ENCODE measurements at places on chromosomes 6 and 20. TPM values are rescaled to one million over a fixed set of nuclear protein-coding genes. Genes with fewer than 3 reads are reported as not detected.

CTCFL gene
- total RNA-seq, result 0.14 TPM

DSE gene
- 23.5 TPM for total RNA-seq

SRSF12 gene
- total RNA-seq, result 21.9 TPM

BPIFB1 gene
- total RNA-seq, result not detected

SLC17A2 gene
- not detected for total RNA-seq

RBL1 gene
- total RNA-seq, result 25.6 TPM

DNA sequence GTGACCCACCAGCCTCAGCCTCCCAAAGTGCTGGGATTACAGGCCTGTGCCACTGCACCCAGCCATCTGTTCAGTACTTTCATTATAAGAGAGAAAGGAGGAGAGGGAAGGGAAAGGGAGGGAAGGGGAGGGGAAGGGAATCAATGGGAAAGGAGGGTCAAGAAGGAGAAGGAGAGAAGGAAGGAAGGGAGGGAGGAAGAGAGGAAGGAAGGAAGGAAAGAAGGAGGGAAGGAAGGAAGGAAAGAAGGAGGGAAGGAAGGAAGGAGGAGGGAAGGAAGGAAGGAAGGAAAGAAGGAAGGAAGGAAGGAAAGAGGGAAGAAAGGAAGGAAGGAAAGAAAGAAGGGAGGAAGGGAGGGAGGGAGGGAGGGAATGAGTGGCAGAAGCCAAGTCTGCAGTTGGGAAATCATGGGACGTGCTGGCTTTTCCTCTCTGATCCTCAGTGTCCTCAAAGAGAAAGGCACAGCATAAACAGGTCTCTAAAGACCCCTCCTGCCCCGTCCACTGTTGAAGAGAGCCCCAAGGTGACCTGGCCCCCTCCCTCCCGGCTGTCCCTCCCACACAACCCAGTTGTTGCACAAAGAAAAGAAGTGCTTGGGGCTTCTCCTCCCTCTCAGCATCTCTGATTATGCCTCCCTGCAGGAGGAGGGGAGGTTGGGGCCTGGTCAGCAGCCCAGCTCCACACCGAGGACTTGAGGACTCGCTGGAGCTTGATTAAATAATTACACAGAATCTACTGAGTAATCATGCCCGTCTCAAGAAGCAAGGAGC, 69.1 kb upstream of the TOP1 start:
- no peak for DNase-seq

- DNase-seq, result no peak
Observed at GRCh38 chr6:157630463-157631080, 192.5 kb upstream of the SNX9 start.

DNA sequence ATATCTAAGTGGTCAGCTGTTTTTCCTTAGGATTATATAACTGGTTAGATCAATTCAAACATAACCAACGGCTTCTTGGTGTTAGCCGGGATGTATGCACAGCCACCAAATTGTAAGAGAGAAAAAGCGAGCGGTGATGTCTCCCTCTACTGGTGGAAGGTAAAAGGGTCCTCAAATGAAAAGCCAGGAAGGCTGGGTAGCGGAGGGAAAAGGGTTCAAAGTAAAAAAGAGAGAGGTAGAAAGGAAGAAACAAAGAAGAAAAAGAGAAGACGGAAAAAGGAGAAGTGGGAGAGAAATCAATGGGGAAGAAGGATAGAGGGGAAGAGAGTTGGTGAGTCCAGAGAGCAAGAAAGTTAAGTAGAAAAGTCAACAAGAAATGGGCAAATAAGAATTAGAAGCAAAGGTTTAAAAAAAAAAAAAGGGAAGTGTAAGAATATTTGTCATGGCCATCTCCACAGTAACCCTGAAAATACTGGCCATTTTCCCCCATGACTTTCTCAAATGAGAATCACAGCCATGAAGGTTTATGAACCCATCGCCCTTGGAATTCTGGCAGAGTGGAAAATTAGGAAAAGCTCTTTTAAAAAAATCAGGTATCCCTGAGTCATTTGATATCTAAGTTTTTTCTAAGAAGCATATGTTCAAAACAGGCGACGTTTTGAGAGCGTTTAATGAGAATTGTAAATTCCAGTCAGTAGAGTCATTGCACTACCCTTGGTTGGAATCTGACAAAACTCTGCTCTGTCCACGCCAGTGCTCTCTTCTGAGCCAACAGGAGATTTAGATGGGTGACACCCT, 155.6 kb upstream of the SNX9 start:
- DNase-seq, result peak; percentile 61

DNA sequence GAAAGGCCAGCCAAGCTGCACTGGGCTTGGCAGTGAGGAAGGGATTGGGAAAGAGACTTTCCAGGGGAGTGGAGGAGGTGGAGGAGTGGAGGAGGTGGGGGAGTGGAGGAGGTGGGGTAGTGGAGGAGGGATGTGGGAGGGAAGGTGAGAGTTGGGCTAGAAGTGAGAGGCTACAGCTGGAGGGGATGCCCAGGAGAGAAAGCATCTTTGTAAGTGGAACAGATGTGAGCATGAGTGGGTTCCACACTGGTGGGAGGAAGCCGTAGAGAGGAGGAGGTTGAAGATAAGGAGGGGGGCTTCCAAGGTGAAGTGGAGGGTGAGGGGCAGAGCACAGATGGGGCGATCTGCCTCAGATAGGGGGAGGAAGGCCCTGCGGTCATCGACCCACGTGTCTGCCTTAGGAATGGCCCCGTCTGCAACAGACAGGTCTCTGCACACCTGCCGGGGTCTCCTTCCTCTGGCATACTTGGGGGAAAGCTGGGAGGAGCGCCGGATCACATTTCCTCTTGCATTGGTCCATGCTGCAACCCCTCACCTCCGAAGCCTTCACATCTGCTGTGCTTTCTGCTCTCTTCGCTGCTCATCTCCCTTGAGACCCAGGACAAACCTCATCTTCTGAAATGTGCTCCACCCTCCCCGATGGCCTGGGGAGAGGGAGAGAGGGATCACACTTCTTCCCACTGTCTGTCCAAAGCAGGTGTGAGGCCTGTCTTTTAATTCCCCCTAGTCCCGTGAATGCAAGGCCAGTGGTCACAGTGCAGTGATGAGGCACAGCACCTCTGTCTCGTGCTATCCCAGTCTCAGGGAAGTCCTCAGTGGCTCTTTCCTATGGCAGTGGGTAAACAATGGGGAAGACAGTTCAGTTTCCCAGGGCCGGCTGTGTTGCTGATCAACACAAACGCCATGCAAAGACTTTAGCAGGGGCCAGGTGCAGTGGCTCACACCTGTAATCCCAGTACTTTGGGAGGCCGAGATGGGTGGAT, 48.6 kb upstream of the SNX9 start:
- DNase-seq, result no peak

DNA sequence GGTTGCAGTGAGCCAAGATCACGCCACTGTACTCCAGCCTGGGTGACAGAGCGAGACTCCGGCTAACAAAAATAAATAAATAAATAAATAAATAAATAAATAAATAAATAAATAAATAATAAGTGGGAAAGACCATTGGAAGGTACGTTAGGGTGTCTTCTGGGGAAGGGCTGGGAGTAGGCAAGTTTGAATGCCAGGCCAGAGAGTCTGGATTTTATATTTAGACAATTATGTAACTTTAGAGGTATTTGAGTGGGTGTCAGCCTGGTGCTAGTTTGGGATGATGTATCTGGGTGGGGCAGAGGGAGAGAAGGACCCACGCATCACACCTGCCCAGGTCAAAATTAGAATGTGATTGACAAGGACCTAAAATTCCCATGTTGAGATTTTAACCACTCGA, 108.5 kb upstream of the PRND start:
- DNase-seq, result no peak

DNA sequence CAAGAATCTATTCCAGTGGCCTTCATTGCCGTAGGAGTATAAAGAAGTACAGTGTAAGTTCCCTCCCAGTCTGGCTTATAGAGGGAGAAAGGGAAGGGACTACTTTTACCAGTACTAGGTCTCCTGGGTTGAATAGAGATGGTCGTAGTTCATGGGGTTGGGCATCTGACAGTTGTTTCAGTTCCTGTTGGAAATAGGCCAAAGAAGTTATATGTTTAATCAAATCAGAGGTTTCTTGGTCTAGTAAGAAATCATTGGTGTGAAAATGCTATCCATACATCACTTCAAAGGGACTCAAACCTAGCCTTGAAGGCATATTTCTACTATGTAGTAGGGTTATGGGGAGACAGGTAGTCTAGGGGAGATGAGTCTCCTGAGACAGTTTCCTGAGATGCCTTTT, 45.6 kb upstream of the MAN1A1 start:
- no peak for DNase-seq

GRCh38 chr6:144279484-144280150, 5.5 kb upstream of the UTRN start:
- DNase-seq, result no peak

GRCh38 chr6:63975699-63976098, 340.1 kb downstream of the PHF3 start:
- no peak for DNase-seq

DNA sequence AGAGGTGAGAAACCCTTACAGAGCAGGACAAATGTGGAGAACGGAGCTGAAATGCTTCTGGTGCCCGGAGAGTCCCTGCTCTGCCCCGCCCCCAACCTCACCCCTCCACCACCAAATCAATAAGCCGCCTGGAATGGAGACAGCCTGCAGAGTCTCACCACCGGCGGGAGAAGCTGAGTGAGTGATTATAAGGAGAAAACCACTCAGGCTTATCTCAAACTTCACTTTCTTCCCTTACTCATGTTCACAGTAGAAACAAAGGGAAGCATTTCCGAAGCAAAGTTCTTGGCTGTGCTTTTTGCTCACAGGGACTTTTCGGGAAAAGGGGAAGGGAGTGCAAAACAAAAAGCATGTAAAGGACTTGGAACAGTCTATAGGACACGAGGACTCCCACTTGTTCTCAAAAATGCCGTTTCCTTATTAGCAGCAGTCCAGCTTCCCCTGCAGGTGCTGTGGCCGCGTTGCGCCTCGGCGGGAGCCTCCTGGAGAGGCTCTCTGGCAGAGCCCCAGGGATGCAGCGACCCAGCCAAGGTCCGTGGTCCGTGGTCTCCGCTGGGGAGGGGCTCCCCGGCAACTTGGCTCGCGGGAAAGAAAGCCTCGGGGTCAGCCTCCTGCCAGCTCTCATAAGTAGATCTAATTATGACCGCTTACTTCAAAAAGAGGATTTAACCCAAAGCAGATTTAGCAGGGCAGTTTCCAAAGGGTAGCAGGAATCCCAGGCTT, 64.8 kb upstream of the TMEM30A start:
- peak; percentile 40 for DNase-seq

- DNase-seq, result peak; percentile 91
Observed at GRCh38 chr6:2634139-2634964, 116.4 kb downstream of the MYLK4 start.

- no peak for DNase-seq
Observed at GRCh38 chr20:22763257-22763906, 179.0 kb upstream of the FOXA2 start.

- peak; percentile 33 for DNase-seq
Observed at GRCh38 chr20:63060057-63060991, 53.6 kb upstream of the BHLHE23 start.

GRCh38 chr6:42368181-42368580, 83.5 kb downstream of the TRERF1 start:
- DNase-seq, result no peak

DNA sequence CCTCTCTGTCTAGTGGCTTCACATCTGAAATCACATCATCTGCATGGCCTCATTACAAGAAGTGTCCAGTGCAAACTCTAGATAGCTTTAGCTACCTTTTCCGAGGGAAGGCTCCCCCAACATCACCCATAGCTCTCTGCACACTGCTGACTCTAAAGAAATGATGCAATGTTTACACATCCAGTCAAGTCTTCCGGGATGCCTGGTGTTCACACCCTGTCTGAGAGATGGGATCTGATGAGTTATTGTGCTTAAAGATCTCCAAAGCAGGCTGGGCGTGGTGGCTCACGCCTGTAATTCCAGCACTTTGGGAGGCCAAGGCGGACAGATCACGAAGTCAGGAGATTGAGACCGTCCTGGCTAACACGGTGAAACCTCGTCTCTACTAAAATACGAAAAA, 404.6 kb upstream of the IRAK1BP1 start:
- no peak for DNase-seq

GRCh38 chr6:24848461-24848860, 49.7 kb upstream of the ARMH2 start:
- no peak for DNase-seq

DNA sequence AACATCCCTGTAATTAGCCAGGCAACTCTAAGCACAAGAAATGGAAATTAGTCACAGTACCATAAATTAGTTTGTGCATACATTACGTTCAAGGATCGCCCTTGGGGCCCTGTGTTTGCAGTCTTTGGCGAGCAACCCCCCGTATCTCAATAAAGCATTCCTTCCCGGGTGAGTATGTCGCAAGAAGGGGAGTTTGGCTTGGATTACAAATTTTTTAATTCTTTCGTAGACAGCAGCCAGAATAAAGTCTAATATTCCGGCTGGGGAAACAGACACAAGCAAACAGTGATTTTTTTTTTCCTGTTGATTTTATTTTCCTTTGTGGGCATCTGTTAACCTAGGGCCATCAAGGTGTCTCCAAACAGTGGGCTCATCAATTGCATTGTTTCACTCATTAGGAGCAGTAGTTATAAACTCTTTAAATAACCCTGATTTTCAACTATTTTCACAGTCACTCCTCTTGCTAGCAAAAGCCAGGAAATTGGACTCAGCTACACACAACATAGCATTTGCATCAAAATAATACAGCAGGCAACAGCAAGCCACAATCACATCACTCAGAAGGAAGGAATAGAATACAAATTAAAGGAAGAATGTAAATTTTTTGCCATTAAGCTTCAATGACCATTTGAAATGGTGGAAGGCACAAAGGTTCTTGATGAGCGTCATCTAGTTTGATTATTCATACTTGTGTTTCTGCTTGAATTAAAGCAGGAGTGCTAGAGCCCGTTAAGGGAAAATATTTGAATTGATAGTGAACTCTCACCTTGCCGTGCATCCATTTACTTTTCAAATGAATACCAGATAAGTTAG, 85.3 kb downstream of the LINC00237 start:
- no peak for DNase-seq

DNA sequence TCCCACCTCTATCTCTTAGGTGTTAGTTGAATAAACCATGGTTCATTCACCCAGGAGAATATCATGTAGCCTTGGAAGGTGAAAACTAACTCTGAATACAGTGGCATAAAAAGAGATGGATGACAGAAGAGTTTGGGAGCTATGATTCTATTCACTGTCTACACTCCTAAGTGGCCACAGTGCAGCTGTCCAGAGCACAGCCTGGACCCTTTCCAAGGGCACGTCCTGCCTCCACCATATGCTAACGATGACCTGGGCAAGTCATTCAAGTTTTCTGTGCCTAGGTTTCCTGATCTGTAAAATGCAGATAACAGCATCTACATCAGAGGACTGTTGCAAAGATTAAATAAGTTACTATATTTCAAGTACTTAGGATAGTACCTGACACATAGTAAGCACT, 314.1 kb downstream of the PTPRT start:
- DNase-seq, result no peak

- DNase-seq, result no peak
Observed at GRCh38 chr20:34083781-34084180, 28.3 kb downstream of the EIF2S2 start.

DNA sequence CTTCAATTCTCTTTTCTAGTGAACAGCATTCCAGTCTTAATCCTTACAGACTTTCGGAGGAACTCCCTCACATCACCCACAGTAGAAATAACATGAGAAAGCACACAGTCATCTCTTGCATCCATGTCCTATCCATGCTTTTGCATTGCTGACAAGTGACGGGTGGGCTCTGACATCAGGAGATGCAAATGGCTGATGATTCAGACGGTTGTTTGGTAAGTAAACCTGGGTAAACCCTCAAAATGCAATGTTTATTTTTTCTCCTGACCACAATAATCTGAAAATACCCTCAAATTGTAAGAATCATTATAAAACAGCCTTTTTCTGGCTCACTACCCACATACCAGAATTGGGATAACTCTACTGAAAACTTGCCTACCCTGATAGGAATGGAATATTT, 792.0 kb downstream of the MAFB start:
- no peak for DNase-seq

GRCh38 chr6:18724056-18724455, 336.9 kb downstream of the RNF144B start:
- no peak for DNase-seq
